Cardiac fibroblast (primary cell): ENCODE measurements at places on chromosomes 7 and 10.
A peak's percentile ranks its signal among the peaks of the same experiment; 100 is the strongest.

DNA sequence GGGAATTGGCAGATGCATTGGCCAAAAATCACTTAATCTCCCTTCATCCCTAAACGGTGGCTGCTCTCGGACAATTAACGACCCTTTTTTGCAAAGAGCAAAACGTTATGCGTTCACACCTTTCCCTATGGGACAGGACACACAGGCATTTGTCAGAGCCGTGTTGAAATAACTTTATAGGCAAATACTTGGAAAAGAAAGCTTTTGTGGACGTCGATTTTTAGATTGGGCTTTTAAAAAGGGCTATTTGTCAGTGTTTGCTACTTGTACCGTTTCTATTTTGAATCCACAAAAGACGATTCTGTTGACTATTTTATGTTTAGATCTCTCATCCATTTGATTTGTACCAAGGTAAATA, 245.6 kb downstream of the SLC25A13 start:
- DNase-seq: no peak

GRCh38 chr10:17231788-17232187, 3.7 kb downstream of the VIM start:
- no peak for DNase-seq

DNA sequence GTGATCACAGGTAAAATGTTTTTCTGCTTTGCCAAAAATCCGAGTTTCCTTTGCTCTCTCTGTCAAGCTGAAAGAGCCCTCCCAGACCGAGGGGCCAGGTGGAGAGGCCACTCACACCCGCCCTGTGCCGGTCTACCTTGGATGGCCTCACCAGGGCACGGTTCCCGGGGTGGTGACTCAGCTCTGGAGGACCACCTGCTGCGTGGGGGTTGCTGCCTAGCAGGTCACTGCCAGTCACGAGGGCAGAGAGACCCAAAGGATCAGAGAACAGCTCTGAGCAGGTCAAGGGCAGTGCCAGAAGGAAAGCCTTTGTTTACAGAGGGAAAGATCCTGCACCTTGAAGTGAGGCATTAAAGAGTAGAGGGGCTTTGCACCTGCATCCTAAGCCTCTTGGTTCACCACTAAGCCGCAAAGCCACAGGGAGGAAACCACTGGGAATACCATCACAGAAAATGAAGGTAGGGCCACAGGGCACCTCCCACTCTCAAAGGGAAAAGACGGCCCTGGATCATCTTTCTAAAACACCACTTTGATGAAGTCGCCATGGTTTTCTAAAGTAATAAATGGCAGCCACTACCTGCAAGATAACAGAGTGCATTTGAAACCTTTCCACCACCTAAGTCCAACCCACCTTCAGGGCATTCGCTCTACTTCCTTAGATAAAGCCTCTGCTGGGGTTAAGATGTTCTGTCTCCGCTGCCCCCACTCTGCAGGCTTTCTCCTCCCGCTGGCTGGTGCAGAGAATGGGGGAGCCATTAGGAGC, 160.3 kb upstream of the KLF14 start:
- peak; percentile 78 for DNase-seq

DNA sequence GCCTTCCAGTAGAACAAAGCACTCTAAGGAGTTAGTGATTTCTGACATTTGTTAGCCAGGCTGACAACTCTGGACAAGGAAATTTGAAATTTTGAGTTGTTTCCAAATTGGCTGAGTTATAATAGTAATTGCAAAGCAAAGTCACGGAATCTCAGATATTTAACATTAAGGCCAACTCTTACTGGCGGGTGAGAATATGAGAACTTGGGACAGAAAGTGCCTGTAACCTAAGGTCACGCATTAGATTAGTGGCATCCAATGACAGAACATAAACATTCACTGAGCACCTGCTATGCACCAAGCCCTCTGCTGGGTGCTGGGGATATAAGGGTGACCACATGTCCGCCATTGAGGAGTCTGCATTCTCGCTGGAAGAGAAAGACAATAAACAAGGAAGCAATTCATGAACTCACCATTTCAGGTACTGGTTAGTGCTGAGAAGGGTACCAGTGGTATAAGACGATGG, 45.5 kb upstream of the CHST15 start:
- no peak for DNase-seq

DNA sequence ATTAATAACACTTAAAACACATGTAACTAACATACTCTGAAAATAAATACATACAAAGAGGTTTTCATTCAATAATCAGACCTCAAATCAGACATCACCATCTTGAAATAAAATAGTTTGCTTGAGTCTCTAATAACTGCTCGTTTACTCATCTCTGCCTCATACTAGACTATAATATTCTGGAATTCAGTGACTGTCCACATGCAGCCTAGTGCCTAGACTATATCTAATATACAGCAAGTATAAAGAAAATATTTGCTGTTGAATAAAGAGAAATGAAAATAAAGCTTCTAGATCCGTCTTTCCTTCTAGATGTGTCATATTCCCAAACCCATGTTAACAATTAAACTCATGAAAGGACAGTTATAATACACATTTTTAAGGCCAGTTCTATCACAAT, 236.3 kb upstream of the LRRN3 start:
- peak; percentile 25 for DNase-seq

DNA sequence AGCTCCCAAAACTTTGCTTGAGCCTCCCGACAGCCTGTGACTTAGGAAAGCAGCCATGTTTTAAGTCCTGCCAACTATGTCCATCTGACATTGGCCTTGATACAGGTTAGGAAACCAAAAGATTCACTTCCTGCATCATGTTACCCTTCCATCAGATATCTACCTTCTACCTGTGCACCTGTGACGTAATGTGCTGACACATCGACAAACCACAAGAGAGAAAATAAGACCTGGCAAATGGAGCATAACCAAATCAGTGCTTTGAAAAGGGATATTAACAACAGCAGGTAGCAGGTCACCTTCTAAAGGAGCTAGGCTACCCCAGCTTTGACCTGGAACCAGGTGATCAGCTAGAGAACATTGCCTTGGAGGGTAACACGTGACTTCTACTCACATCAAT, 14.8 kb upstream of the PRR15 start:
- no peak for DNase-seq

- DNase-seq: no peak
Observed at GRCh38 chr7:31368620-31369019, 28.1 kb upstream of the NEUROD6 start.

GRCh38 chr10:84286695-84287094, 41.7 kb upstream of the CCSER2 start:
- DNase-seq: no peak

DNA sequence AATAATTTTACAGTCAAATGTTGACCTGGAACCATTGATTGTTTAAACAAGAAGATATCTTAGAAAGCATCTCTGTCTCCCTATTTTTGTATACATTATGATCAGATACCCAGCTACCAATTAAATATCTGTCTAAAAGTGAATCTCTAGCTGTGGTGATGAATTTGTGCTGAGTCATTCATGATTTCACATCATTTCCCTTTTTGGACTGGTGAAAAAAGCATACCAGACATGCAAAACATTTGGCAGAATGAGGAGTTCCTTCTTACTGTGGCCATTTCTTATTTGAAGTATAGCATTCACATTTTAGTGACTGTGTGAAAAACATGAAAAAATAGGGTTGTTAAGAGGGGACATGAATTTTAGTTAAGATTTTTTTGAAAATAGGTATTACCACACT, 98.0 kb upstream of the GATA3 start:
- peak; percentile 86 for DNase-seq

GRCh38 chr10:42477170-42477569, 161.2 kb downstream of the ZNF33B start:
- no peak for DNase-seq

DNA sequence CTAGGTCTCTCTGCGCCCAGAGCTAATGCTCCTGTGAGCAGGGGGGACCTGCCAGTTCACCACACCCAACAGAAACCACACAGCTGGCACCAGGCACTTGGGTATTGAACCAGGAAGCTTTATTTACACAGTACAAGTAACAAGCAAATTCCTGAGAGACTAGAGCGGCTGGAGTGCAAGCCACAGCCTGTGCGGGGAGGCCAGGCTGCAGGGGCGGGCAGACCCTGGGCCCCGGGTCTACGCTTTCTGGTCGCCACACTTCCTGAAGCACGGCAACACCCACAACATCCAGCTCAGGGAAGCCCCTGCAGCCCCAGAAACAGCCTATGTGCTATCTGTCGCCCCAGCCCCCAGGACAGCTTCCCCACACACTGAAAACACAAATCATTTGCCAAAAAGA, 125.0 kb downstream of the FAM53B start:
- no peak for DNase-seq

GRCh38 chr10:32317795-32318357, 29.1 kb downstream of the EPC1 start:
- no peak for DNase-seq

DNA sequence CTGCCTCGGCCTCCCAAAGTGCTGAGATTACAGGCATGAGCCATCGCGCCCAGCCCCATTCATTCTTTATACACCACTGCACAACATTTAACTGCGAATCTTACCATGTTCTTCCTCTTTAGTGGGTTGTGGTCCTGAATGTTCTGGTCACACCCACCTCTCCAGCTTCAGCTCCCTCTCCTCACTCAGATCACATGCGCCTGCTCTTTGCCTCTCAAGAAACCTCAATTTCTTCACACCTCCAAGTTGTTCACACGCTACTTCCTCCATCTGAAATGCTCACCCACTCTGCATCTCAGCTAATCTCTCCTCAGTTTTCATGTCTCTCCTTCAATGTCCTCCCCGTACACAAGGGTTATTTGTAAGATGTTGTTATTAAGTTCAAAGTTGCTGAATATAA, 2.4 kb upstream of the PRR15 start:
- no peak for DNase-seq

GRCh38 chr10:88129013-88129412, 265.6 kb downstream of the PTEN start:
- DNase-seq: no peak

DNA sequence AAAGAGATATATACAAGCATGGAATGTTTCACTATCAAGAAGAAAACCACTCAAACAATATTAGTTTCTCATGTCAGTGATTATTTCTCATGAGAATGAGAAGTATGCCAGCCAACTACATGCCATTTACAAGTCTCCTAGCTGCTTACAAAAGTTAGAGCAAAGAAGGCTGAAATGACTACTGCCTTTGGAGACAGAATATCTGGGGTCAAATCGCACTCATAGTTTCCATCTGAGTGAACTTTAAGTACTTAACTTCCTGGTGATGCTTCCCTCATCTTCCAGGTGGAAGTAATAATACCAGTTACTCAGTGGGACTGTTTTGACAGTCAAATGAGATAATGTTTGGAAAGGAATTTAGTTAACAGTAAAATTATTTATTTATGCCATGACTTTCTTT, 42.0 kb upstream of the RHOBTB1 start:
- no peak for DNase-seq

GRCh38 chr7:101924171-101924570, 106.7 kb downstream of the CUX1 start:
- DNase-seq: peak; percentile 87

DNA sequence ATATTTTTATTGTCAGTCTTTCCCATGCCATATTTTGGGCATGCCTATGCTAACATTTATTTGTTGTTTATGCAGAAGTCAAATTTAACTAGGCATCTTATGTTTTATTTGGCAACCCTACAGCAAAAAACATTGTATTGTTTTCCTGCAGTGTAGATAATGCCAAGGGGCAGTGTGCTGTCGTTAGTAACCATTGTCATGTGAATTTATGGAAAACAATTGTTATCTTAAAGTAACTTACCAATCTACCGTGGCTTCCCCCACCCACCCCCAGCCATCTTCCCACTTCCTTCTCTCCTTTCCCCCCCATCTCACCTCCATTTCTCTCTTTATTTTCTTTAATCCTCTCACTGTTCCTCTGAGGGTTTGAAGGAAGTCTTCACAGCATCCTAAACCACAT, 370.5 kb downstream of the ACTR3B start:
- DNase-seq: no peak
